ENCODE measurements at places on chromosomes 2 and 18.

DNA sequence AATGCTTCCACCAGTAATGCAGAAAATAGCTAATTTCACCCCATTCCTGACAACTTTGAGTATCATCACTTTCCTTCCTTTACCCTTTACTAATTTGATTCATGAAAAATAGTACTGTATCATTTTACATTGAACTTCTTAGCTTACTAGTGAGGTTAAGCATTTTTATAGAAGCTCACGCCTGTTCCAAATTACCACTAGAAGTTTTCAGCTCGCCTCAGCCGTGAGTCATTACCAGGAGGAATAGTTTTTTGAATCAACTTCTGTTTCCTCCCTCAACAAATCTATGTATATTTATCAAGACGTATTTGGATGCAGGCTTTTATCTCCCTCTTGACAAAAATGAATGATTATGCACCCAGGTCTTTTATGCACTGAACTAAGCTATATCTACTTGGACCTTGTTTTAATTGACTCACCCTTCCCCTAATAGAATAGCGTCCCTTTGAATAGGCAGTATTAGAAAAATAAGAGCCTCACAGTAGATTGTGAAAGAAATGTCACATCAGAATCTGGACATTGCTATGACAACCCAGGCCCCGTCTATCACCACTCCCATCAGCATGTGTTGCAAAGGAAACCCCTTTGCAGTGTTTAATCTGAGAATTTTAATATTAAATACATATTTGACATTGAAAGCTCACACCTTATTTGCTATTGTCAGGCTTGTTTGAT lies 207.4 kb upstream of the NRP2 start:
- DNase-seq: peak; percentile 15

DNA sequence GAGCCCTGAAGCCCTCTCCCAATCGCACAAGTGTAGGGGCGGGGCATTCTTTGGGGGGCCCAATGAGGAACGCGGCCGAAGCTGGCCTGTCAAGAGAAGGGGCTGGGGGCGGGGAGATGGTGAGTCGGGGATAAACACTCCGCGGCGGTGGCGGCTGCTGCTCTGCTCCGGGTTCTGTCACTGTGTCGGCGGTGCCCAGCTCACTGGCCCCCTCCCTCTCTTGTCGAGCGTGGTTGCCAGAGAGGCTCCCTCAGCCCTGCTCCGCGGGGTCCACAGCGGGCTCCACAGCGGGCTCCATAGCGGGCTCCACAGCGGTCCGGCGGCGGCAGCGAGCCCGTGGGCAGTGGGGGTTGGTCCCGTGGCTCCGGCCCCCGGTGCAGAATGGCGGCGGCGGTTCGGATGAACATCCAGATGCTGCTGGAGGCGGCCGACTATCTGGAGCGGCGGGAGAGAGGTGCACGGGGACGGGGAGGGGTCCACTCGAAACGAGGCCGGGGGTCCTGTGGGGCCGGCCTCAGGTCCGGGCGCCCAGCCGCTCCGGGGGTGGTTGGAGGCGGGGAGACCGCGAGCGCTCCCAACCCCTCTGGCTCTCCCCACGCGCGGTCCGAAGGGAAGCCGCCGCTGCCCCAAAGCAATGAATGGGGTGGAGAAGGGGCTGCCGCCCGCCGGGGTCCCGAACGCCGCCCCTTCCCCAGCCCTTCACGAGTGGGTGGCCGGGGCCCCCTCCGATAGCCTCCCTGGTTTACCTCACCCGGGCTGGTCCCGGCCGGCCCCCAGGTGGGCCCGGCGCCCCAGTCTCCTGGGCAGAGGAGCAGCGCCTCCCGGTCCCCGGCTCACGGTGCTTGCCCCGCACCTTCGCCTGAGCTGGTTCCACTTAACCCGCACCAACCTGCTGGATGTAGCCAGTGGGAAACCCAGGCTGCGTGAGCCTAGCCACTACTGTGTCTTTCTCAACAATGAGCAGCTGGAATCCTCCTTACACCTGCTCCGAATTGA lies at the start of gene MXD1:
TSS of gene MXD1 (plus strand) at position 160 of the 996 bp plus-strand sequence. CDS start at position 382, 222 bp downstream.
- peak; percentile 38 for DNase-seq

- DNase-seq: no peak
Observed at GRCh38 chr2:172822585-172822984, 86.9 kb downstream of the RAPGEF4 start.

- DNase-seq: peak; percentile 93
Observed at GRCh38 chr2:180291060-180291459, 284.0 kb upstream of the CWC22 start.

DNA sequence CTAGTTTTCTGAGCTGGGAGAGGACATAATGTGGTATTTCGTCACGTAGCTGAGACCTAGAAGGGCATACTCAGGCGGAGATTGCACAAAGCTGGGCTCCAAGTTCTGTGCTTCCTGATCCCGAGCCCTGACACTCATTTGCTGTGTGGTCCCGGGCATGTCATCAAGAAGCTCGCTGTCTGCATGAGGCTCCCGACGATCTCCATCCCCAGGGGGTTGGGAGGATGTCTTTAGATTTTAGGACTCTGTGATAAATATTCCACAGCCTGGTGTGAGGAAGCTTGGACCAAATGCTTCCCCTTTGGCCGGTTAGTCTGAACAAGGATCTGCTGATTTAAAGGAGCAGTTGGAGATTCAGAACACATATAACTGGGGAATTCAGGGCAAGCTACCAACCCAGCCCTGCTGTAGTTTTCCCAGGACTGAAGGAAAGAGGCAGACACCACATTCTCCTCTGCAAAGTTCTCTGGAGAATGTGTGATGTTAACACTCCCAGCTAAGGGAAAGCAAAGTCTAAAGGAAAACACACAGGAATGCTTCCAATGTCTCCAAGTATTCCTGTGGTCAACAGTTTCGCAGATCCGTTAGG lies 2.3 kb downstream of the KCNE4 start:
- DNase-seq: no peak

- no peak for DNase-seq
Observed at GRCh38 chr2:56338232-56338631, 154.4 kb downstream of the CCDC85A start.

DNA sequence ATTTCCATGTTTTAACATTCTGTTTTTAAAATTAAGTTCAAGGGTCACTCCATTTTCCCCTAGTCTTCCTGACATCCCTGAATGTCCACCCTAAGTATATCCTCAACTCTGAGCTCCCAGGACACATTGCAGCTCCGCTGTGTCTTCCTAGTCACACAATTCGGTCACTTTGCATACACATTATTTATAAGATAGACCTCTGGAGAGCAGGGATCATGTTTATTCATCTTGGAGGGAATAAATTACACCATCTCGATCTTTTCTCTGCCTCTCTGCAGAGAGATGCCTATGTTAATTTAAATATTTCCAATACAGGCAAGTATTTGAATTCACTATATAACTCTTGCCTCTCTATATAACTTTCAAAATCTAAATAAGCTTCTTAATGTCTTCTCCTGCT lies 166.2 kb downstream of the SLC39A10 start:
- DNase-seq: no peak

DNA sequence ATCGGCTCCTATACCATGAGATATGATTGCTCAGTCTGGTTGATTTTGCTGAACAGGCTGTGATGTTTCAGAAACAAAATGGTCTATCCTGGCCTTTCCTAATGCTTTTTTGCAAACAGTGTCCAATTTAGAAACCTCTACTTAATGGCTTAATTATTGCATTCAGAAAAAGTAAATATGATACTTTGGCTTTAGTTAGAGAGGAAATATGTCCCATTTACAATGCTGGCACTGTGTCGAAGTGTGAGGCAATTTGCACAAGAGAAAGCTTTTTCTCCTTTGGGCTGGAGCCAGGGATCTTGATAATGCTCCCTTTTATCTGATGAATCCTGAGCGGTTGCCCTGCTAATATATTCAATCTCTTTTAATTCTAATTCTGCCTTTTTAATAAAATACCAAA lies 418.9 kb downstream of the EPHA4 start:
- no peak for DNase-seq

DNA sequence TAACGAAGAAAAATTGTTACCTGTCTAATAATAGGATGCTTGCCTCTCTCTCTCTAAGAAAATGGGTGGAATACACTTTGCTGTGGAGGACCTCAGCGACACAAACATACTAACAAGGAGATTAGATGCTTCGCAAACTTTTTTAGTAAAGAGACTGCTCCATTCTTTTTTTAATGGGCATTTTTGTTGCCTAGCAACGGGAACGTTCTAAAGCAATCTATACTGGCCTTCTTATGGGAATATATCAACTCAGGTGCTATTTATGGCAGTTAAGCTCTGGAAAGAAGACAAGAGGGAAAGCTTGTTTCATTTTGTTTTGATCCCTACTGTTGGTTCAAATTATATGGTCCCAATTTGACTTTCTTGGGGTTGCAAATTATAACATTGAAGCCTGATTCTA lies 86.8 kb upstream of the CBLN2 start:
- no peak for DNase-seq

- no peak for DNase-seq
Observed at GRCh38 chr2:222213049-222213448, 85.7 kb downstream of the PAX3 start.

- DNase-seq: no peak
Observed at GRCh38 chr2:216678098-216678465, 17.3 kb downstream of the IGFBP5 start.

GRCh38 chr18:35089891-35090550 lies 48.8 kb downstream of the MAPRE2 start:
- peak; percentile 22 for DNase-seq

GRCh38 chr2:204339212-204339715 lies 206.0 kb upstream of the PARD3B start:
- peak; percentile 20 for DNase-seq

- peak; percentile 19 for DNase-seq
Observed at GRCh38 chr2:151518802-151519201, 109.1 kb downstream of the RIF1 start.

DNA sequence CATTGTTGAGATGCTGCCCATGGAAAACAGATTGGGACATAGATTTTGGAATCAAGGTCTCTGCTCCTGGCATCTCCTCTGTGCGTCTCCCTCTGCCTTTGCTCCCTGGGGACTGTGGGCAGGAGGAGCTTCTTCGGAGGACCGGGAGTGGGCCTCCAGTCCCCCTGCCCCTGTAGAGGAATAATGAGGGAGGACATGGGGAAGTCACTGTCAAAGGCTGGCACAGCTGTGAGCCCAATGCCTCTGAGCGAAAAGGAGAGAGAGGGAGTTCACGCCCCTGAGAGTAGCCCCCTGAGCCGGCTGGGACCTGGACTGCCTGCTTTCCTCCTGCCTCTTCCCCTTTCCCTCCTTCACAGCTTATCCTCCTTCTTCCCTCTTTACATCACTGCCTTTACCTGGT lies 195.0 kb downstream of the LOXHD1 start:
- DNase-seq: no peak

DNA sequence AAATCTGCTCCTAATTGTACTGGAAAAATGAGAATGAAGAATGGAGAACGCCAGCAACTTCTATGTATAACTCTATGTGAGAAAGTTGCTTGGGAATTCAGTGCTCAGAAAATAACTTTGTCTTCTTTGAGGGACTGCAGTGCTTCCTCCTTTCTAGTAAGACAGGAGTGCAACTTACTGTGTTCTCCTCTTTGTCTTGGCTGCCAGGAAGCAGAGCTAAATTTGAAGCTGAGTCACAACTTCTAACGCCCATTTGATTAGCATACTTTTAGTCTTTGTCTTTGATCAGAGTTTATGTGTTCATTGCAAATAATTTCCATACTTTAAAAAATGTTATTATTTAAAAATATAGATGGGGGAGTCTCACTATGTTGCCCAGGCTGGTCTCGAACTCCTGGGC lies 6.6 kb downstream of the ARHGAP25 start:
- peak; percentile 42 for DNase-seq

DNA sequence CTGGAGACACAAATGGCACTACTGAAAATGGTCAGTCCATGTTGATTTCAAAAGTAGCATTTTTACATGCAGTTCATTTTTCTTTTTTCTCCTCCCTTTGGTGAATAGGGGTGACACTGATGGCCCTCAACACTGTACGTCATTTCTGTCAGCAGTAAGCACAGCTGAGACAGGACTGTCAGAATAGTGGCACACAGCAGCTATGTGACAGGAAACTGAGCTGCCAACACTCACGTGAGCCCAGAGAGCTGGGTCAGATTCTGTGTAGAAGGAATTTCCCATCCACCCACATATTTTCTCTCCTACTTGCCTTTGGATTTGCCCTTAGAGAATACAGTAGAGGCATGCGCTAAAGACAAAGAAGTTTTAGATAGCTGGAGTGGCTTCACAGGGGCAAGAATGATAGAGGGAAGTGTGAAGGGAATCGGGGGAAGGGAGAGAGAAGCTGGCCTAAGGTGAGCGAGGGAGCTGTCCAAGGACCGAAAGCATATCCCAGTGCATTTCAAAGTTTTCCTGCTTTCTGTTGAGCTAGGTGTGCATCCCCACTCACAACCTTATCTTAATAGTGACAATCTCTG lies 476.6 kb downstream of the CNTNAP5 start:
- DNase-seq: no peak

DNA sequence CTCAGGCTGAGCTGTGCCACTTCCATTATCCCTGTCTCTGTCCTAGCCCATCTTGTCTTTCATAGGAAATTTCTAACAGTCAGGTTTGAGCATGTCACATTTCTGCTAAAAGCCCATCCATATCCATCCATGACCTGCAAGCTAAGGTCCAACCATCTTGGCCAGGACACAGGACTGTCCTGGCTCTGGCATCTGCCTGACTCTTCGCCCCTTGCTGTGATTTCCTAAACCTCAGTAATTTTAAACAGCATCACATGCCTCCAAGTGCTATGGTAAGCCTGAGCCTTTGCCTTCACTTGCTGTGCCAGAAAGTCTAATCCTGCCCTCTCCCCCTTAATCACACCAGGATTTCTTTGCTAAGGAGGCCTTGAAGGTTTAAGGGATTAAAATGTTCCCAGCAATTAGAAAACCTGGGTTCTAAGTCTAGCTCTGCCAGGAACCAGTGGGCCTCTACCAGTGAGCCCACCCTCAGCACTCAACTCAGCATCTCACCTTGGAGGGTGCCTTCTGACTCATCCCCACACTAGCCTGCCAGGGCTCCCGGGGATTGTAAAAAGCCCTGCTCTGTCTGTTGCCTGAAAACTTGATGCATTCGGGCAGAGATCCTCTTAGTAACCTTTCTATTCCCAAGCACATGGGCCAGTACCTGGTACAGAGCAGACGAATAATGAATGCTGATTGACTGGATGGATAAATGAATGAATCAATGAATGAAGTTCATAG lies 411.0 kb downstream of the LRATD1 start:
- DNase-seq: no peak

GRCh38 chr2:78999406-78999805 lies 26.1 kb upstream of the REG3G start:
- DNase-seq: peak; percentile 18

DNA sequence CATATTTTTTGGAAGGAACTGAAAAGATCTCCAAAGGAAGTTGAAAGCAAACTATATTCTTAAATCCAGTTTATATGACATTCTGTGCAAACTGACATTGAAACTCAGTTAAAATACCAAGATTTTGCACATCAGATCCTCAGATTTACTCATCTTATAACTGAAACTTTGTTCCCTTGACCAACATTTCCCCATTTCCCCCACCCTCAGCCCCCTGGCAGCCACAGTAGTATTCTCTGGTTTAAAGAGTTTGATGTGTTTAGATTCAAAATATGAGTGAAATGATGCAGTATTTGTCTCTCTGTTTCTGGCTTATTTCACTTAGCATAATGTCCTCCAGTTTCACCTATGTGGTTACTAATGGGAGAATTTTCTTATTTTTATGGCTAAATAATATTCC lies 99.2 kb upstream of the ITGA4 start:
- DNase-seq: no peak

Data from ELR (cell line).